ENCODE measurements at places on chromosomes 3 and 15. TPM values are rescaled to one million over a fixed set of nuclear protein-coding genes. Genes with fewer than 3 reads are reported as not detected.

GRCh38 chr3:99505200-99505599 lies 133.2 kb upstream of the COL8A1 start:
- no peak for DNase-seq

GRCh38 chr3:188671971-188672370 lies 499.8 kb upstream of the TPRG1 start:
- no peak for DNase-seq

GRCh38 chr3:171565481-171566058 lies 105.4 kb upstream of the TNIK start:
- DNase-seq = no peak

- no peak for DNase-seq
Observed at GRCh38 chr3:16767006-16767405, 117.7 kb upstream of the PLCL2 start.

GRCh38 chr3:168249205-168249549 lies 153.5 kb upstream of the GOLIM4 start:
- DNase-seq = no peak

SI gene
- not detected for total RNA-seq

All from glomerular endothelial cell (primary cell).